ENCODE measurements at places on chromosomes 13 and 19.

- DNase-seq = peak; percentile 58
These were observed 26.3 kb downstream of the ZNF844 start for GRCh38 chr19:12090807-12091206.

DNA sequence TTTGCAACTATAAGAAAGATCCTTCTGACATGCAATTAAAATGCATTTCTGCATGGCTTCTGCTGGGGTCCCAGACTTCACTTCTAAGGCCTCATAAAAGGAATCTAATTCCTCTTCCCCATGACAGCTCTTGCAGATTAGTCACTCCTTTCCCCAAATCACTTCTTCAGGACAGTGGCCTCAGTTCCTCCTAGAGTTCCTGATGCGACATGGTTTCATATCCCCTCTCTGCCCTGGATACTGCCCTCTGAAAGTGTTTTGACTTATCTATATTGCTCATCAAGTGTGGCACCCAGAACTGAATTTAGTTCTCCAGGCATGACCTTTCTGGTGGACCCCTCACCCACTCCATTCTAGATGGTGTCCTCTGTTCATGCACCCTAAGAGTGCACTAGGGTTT, 238.1 kb downstream of the FOXO1 start:
- no peak for DNase-seq

DNA sequence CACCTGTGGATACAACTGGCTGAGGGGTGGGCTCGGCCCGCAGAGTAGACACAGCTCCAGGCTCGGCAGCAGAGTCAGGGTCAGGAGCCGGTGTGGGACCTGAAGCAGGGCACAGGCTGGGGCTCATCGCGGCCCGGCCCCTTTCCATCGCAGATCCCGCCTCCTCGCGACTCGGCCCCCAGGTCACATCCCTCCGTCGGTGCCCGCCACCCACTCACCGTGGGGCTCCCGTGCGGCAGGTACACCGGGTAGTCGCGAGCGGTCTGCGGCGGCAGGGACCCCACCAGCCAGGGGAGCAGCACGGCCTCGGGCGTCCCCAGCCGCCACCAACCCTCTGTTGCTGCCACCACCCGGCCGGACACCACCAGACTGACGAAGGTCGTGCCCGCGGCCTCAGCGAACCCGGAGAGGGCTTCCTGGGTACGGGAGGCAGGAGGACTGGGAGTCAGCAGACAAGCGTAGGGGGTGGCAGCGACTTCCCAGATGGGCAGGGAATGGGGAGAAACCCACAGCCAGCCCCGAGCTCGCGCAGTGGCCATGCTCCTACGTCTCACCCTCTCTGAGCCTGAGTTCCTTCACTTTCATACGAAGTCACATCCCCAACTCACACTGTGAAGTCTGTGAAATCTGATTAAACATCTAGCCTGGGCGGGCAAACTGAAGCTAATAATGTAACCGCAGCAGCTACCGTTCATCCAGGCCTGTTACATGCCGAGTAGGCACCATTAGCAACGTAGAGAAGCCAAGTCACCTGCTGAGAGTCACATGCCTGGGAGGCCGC, 3.7 kb downstream of the FUZ start:
- DNase-seq = peak; percentile 31

DNA sequence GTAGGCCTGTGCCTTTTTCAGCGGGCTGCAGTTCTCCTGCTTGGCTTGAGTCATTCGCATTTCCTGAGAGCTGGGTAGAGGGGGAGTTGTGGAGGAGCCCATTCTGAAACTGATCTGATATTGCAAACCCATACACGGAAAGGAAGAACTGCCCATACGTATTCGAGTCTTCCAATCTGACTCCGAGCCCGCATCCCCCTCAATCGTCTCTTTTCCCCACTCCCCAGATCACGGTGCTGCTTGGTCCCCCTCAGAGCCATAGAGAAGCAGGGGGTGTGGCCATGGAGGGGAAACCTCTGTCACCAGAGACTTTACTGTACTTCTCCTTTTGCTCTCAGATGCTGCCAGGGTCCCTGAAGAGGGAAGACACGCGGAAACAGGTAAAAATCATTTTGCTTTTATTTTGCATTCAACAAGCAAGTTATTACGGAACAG, at the start of gene CD22:
CD22 (plus strand) TSS at position 337 of the 435 bp plus-strand sequence. CDS start 2,854 bp downstream, outside the sequence.
- no peak for DNase-seq

GRCh38 chr19:41588497-41589209, 12.7 kb downstream of the CEACAM21 start:
- DNase-seq = no peak

GRCh38 chr13:99377641-99378040, 70.4 kb upstream of the GPR183 start:
- no peak for DNase-seq

- DNase-seq = no peak
These were observed 6.0 kb upstream of the GJB2 start for GRCh38 chr13:20198781-20199180.

GRCh38 chr13:43357564-43357963, 334.2 kb downstream of the DNAJC15 start:
- no peak for DNase-seq

DNA sequence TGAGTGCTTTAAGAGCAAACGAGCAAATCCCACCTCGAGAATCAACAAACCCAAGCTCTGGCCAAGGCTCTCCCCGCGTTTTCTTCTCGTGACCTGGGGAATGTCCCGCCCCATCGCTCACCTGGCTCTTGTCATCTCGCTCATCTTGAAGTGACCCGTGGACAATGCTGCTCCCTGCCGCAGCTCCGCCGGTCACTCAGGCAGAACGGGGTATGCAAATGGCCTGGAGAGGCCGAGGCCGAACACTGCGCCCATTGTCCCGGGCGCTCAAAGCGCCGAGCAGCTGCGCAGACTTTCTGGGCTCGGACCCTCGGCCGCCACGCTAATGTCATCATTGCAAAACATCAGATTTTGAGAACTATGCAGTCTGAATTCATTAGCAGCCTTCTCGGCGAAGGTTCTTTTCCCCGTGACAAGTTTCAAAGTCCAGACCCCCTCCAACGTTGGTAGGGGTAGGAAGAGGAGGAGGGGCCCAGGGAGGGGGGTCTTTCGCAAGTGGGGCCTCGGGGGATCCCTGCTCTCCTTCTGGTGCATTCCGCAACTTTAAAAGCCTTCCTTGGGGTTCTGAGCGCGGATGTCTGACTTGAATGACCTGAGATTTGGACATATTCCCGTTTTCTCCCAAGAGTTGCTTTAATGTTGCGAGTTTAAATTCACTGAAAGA, 39.7 kb downstream of the SOX1 start:
- no peak for DNase-seq

DNA sequence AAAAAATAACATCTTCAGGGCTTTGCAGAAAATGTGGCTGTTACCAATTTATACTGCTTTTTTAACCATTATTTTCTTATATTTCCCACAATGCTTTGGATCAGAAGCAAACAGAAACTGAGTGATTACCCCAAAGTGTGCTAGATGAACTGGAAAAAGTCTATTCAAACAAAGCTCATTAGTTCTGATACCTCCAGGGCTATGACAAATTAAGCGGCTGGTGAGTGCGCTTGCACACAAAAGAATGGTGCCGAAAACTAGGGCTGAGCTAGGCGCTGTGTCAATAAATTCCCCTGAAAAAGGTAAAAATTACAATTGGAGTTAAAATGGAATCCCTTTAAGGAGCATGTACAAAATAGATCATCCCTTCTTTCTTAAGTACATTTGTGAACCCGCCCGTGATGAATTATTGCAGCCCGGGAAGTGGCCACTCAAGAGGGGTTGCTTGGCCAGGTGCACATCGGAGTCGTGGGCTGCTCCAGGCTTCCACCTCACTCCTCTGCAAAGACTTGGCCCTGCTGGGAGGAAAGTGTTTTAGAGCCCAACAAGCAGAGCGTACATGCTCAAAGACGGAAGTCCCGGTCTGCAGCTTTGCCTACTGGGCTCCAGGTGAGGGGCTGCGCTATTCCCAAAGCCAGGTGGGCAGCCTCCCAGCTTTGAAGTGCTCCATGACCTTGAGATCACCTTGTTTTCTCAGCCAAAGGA, 164.0 kb upstream of the ZNF507 start:
- DNase-seq = no peak

- no peak for DNase-seq
These were observed 103.8 kb downstream of the KL start for GRCh38 chr13:33119856-33120543.

DNA sequence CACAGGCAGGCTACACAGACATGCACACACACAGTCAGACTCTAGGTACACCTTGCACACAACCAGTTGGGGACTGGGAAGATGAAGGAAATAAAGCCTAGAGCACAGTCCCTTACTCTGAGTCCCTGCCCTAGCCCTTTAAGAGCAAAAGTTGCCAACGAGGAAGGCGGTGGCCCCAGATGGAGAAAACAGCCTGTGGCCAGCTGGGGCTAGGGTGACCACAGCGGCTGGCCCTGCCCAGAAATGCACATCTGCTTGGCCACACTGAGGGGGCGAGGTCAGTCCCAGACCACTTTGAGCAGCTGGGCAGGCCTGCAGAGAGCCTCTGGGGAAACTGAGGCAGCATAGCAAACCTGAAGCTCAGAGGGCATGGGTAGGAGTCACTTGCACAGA, 52.3 kb downstream of the PTPRS start:
- no peak for DNase-seq

DNA sequence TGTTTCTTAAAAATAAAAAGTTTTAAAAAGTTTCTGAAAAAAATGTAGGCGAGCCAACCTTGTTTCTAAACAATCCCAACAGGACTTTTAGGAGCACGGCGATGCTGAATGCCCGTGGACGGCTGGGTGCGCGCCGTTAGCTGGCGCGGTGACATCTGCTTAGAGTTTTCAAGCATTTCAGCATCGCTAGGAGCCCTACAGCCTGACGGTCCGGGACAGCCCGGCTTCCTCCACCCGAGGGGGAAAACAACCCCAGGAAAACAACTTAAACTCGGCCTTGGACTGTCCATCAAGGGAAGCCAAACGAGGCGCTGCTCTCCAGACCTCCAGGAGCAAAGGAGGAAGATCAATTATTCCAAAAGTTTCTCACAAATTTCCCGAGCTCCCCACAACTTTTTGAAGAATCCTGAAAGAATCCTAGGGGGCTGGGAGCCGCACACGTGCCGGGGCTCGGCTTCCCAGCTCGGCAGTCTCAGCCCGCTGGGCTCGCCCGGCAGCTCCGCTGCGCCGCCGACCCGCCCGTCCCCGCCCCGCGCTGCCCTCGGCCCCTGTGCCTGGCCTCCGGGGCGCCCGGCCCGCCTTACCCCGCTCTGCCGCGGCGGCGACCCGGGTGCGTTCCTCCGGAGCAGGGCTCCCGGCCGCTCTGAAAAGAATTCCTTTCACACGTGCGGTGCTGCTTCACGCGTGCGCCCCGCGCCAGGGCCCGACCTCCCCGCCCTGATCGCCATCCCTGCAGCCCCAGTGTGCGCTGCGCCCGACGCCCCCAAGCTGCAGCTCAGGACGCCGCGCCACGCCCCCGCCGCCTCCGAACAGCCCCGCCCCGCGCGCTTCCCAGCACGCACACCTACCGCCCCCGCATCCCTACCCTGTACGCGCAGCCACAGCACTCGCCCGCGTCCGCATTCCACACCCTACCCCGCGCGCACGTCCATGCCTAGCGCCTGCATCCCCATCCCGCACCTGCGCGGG, at the start of gene GJA3:
GJA3 (minus strand) TSS at position 747 of the 969 bp plus-strand sequence. CDS start 17,764 bp downstream, outside the sequence.
- DNase-seq = no peak

DNA sequence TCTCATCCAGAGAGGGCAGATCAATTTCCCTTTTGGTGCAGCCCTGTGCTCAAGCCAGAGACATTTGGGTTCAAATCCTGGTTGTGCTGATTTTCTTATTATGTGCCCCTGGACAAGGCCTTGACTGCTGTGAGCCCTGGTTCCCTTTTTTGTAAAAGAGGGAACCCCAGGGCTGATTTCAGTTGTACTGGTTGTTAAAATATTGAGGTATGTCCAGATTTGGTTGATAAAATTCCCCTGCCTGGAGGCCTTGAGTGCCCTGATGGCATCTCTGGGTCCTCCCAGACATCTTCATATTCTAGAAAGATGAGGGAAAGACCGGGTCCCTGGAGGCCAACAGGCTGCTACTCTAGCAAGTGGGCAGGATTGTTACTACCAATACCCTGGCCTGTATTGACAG, 14.4 kb upstream of the PLAUR start:
- DNase-seq = no peak

DNA sequence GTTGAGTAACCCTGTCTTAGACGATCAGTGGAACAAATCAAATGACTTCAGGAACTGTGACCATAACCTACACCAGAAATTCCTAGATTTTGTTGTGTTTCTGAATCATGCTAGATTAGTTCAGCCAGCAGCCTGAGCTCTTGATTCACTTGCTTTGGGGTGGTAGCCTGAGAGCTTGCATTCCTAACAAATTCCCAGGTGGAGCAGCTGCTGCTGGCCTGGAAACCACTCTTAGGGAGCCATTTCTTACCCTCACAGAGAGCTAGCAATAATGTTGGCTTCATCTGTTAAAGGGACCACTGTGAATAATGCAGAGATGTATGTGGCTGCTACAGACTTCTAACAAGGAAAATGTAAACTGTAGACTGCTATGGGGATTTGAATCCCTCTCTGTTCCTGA, 388.1 kb upstream of the PRR20A start:
- DNase-seq = no peak

GRCh38 chr19:18223860-18224524, 2.2 kb downstream of the PDE4C start:
- peak; percentile 17 for DNase-seq

GRCh38 chr13:113723410-113724015, 35.5 kb upstream of the TMEM255B start:
- no peak for DNase-seq

DNA sequence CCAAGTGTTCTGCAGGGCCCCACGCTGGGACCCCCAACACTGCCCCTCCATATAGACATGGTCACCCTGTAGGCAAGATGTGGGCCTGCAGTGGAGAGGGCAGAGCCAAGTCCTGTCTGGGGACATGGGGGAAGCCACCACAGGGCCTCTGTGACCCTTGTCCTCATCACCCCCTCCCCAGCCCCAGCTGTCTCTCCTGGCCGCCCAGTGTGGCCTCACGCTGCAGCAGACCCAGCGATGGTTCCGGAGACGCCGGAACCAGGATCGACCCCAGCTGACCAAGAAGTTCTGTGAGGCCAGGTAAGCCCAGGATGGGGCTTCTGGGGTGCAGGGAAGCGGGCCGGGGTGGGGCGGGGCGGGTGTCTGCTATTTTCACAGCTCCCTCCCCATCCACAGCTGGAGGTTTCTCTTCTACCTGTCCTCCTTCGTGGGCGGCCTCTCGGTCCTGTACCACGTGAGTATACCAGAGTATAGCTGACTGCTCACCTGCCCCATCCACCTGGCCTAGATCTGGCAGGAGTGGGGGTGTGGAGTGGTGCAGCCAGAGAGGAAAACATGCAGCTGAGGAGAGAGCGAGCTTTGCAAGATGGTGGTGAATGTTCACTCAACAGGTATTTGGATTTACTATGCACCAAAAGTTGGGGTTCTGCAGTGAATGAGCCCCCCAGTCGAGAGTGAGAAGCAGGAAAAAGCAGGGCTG, 46.4 kb downstream of the CERS4 start:
- no peak for DNase-seq

DNA sequence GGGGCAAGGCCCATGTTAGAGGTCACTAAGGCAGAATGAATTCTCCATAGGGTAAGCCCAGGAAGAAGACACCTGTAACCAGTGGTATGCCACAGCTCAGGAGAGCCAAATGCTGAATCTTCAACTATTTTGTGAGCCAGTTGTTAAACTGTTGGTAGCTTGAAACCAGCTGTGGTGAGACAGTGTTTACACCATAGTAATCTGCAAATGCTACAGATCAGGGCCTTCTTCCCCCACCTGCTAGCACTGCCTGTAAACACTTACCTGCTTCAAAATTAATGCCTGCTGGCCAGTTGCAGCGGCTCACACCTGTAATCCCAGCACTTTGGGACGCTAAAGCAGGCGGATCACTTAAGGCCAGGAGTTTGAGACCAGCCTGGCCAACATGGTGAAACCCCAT, 12.1 kb downstream of the FBXL12 start:
- DNase-seq = no peak

Measured in stimulated activated CD4-positive, alpha-beta T cell treated with anti-CD3 and anti-CD28 coated beads, TNF-alpha, amount 100 ng/mL, for 48 hours (primary cell).